ENCODE measurements at places on chromosomes 13 and 19. TPM values are rescaled to one million over a fixed set of nuclear protein-coding genes. Genes with fewer than 3 reads are reported as not detected.
A peak's percentile ranks its signal among the peaks of the same experiment; 100 is the strongest.

GRCh38 chr19:35310331-35310730 lies 18.4 kb downstream of the MAG start:
- peak overlapping the region; percentile 48 for H3K27ac ChIP-seq
- no peaks in the 10 kb centered on the region for H3K36me3 ChIP-seq
- no peak for DNase-seq
- no peak overlapping the region for H3K4me3 ChIP-seq
- peaks cover 21% of the 10 kb centered on the region for H3K4me1 ChIP-seq

The IGSF23 gene
- not detected for total RNA-seq

DNA sequence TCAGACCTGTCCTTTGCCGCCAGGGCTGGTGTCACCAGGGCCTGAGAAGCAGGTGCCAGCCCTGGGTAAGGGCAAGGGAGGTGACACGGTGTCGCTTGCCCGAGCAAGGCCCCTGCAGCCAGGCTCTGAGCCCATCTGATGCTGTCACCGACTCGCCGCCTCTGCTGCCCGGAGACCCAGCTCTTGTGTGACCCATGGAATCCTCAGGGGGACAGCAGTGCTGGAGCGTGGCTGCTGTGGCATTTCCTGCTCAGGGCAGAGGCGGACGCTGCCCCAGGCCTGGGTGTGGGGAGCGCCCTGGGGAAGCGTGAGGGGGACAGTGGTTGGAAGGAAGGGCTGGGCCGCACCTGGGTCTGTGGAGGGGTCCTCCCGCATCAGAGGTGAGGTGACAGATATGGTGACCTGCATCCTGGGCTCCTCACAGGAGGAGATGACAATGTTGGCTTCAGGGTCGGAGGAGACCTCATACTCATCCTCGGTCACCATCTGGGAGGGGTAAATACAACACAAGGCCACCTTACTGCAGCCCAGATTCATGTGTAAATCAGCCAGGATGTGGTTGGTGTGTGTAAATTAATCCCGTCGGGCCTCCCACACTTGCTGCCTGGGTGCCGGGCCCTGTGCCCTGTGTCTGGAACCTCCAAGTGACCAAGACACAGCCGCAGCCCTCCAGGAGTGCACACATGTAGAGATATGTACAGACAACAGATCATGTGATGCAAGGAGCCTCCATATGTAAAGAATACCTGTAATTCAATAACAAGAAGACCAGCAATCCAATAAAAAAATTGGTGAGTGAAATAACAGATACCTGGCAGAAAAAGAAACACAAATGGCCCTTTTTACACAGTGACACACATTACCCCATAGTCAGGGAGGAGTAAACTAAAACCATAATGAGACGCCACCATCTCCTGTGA lies 27.6 kb upstream of the MATK start:
- DNase-seq, result no peak
- peaks cover 3% of the 10 kb centered on the region for H3K4me1 ChIP-seq
- no peak overlapping the region for H3K27ac ChIP-seq
- no peaks in the 10 kb centered on the region for H3K36me3 ChIP-seq

GRCh38 chr13:44711706-44712105 lies 135.6 kb upstream of the TSC22D1 start:
- H3K4me1 ChIP-seq, result no peaks in the 10 kb centered on the region
- no peak overlapping the region for H3K27ac ChIP-seq
- H3K27me3 ChIP-seq, result no peaks in the 10 kb centered on the region
- H3K4me3 ChIP-seq, result no peak overlapping the region

The TRPM4 gene
- total RNA-seq, result 106 TPM

DNA sequence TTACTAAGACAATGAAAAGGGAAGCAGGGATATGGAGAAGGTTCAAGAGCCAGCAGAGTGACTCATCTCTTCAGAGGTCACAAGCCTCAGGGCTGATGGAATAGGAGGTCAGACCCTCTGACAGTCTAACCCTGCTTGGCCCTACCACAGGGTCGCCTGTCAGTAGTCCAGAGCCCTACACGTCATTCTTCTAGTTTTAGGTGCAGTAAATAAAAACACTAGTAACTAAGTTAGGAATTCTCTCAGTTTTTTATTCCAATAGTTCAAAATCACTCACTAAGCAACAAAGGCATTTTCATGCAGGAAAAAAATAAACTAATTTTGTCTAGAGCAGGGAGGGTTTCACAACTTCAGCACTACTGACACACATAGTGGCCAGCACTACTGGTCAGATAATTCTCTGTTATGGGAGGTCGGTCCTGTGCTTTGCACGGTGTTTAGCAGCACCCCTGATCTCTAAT lies 27.2 kb downstream of the FOXO1 start:
- no peaks in the 10 kb centered on the region for H3K27me3 ChIP-seq
- no peak overlapping the region for H3K27ac ChIP-seq
- no peaks in the 10 kb centered on the region for H3K36me3 ChIP-seq
- peaks cover 11% of the 10 kb centered on the region for H3K4me1 ChIP-seq
- H3K4me3 ChIP-seq, result no peak overlapping the region
- DNase-seq, result peak; percentile 63

GRCh38 chr13:37168926-37169325 lies 63.5 kb upstream of the CSNK1A1L start:
- no peaks in the 10 kb centered on the region for H3K27me3 ChIP-seq
- H3K36me3 ChIP-seq, result no peaks in the 10 kb centered on the region
- no peak overlapping the region for H3K4me3 ChIP-seq
- DNase-seq, result no peak
- H3K27ac ChIP-seq, result no peak overlapping the region

- H3K27ac ChIP-seq, result no peak overlapping the region
- H3K4me3 ChIP-seq, result no peak overlapping the region
- no peaks in the 10 kb centered on the region for H3K4me1 ChIP-seq
Observed at GRCh38 chr19:31589109-31589508, 239.9 kb upstream of the TSHZ3 start.

All from cardiac muscle cell (in vitro differentiated cells and primary cell).